ENCODE measurements at places on chromosomes 5 and 9. TPM values are rescaled to one million over a fixed set of nuclear protein-coding genes. Genes with fewer than 3 reads are reported as not detected.

The F12 gene
- total RNA-seq: 1.2 TPM

The PALM2AKAP2 gene
- total RNA-seq: not detected

The INVS gene
- 15.5 TPM for total RNA-seq

The TEX48 gene
- not detected for total RNA-seq

The SLC23A1 gene
- total RNA-seq: 5.2 TPM

The CCL19 gene
- not detected for total RNA-seq

The WASHC1 gene
- total RNA-seq: 18.3 TPM

The AFAP1L1 gene
- not detected for total RNA-seq
